ENCODE measurements at places on chromosomes 4 and X. TPM values are rescaled to one million over a fixed set of nuclear protein-coding genes. Genes with fewer than 3 reads are reported as not detected.

DNA sequence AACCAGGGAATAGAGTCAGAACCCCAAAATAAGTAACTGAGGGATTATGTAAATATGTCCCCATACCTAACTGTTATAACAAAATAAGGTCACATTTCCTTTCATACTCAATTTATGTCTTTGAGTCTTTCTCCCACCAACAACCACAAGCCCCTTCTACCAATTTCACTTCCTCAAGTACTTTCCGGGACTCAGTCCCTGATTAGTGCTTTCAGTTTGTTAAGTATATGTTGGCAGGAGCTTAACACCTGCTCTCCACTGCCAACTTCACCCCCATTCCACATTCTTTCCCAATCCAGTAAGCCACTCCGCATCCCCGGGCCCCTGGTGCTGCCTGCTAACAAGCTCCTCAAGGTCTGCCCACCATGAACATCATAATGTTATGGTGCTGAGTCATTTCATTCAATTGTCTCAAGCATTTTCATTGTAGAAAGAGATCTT is 71.3 kb upstream of the SPRY1 start:
- DNase-seq: no peak

Gene ZAR1
- not detected for total RNA-seq

GRCh38 chr4:121220698-121221097 is 56.6 kb upstream of the TNIP3 start:
- DNase-seq: no peak

GRCh38 chrX:69065451-69065850 is 99.8 kb downstream of the PJA1 start:
- no peak for DNase-seq

Gene ODAPH
- total RNA-seq: not detected

GRCh38 chr4:177313263-177313662 is 3.6 kb downstream of the NEIL3 start:
- DNase-seq: no peak

DNA sequence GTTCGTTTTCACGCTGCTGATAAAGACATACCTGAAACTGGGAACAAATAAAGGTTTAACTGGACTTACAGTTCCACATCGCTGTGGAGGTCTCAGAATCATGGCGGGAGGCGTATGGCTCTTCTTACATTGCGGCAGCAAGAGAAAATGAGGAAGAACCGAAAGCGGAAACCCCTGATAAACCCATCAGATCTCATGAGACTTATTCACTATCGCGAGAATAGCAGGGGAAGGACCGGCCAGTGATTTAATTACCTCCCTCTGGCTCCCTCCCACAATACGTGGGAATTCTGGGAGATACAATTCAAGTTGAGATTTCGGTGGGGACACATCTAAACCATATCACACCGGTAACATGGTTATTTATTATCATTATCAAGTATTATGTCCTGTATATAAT is 2204.5 kb downstream of the ARAP2 start:
- no peak for DNase-seq

Gene SCRG1
- total RNA-seq: under 0.01 TPM

- DNase-seq: no peak
Observed at GRCh38 chr4:174218127-174218790, 65.2 kb downstream of the FBXO8 start.

- no peak for DNase-seq
Observed at GRCh38 chr4:155496294-155496626, 119.5 kb upstream of the MAP9 start.

GRCh38 chr4:76974150-76974549 is 24.6 kb downstream of the SEPTIN11 start:
- DNase-seq: no peak

DNA sequence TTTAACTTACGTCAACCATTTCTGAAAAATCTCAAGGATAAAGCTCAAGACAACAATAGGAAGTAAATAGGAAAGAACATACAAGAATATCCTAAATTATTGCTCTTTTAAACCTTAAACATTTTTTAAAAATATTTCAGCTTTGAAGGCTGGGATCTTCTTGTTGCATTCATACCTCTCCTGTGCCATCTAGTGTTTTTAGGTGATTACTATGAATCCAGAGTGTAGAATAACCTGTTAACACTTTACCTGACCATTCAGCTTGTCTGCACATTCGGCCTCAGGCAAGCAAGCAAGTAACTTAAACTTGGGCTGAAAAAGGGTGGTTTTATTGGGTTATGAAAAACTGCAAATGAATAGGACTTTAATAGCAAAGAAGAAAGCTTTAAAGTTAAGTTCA is 507.8 kb upstream of the INTU start:
- no peak for DNase-seq

Gene MAGEA2
- total RNA-seq: not detected

Gene PPM1K
- total RNA-seq: 9.4 TPM

Gene NDUFC1
- 12.4 TPM for total RNA-seq

DNA sequence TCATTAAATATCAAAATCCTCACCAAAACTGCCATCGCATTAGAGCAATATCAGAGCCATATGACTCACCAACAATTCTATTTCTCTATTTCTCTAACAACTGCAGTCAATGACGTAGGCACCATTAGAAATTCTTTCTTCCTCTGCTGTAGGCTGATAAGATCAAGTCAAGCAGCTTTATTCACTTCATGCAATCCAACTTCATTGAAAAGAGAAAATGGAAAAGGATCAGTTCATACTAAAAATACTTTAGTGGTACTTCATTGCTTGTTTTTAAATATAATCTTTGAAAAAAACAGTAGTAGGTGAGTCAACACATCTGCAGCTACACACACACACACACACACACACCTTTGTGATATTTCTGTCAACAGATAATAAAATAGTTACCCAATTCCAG is 345.3 kb upstream of the TENM3 start:
- DNase-seq: no peak

- no peak for DNase-seq
Observed at GRCh38 chr4:187656959-187657358, 338.6 kb upstream of the ZFP42 start.

Gene BANK1
- total RNA-seq: 1.7 TPM

GRCh38 chrX:15973299-15973698 is 118.7 kb upstream of the AP1S2 start:
- no peak for DNase-seq

GRCh38 chr4:62161446-62161845 is 961.3 kb downstream of the ADGRL3 start:
- DNase-seq: no peak

DNA sequence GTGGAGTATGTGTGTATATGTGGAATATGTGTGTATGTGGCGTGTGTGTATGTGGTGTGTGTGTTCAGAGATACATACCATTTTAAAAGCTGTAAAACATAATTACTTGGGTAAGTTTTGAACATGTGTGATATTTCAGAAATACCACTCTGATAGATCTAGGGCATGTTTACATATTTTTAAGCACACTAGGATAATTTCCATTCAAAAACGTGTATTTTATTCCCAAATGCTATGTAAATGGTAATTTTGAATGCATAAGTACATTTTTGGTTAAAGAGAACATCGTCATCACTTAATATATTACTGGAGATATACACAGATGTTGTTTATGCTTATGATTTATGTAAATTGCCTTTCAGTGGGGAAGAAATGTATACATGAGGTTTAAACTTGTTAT is 34.7 kb upstream of the SHISA3 start:
- no peak for DNase-seq

Measured in liver (tissue), 10 donors.